Upper lobe of left lung (tissue), 6 donors: ENCODE measurements at places on chromosomes 2 and 18. TPM values are rescaled to one million over a fixed set of nuclear protein-coding genes. Genes with fewer than 3 reads are reported as not detected.
A peak's percentile ranks its signal among the peaks of the same experiment; 100 is the strongest.

Gene EHD3
- 3.7 TPM for total RNA-seq

Gene PPP1R7
- 66.4 TPM for total RNA-seq

Gene RTP5
- total RNA-seq = 0.69 TPM

Gene CCBE1
- 14.1 TPM for total RNA-seq

Gene MOGAT1
- 1.0 TPM for total RNA-seq

Gene HRH4
- total RNA-seq = not detected

Gene CNRIP1
- 14.1 TPM for total RNA-seq

DNA sequence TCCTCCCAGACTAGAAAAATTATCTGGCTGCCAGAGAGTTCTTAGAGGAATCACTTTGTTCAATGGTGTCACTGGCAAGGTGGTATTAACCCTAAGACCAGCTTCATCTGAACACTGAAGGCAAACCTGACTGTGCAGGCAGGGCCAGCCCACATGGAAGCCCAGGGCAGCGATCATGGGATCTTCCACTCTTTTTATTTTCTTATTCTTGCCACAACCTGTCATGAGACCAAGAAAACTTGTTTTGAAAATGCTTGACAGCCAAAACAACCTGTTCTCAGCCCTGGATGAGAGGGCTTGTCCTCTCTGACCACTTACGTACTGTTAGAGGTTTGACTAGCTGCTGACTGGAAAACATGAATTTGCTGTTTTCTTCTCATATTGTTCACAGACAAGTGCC is 75.3 kb upstream of the FOSL2 start:
- no peak overlapping the region for H3K4me3 ChIP-seq
- no peaks in the 10 kb centered on the region for H3K4me1 ChIP-seq
- DNase-seq = no peak
- H3K36me3 ChIP-seq = peaks cover 5% of the 10 kb centered on the region
- no peak overlapping the region for H3K27ac ChIP-seq

DNA sequence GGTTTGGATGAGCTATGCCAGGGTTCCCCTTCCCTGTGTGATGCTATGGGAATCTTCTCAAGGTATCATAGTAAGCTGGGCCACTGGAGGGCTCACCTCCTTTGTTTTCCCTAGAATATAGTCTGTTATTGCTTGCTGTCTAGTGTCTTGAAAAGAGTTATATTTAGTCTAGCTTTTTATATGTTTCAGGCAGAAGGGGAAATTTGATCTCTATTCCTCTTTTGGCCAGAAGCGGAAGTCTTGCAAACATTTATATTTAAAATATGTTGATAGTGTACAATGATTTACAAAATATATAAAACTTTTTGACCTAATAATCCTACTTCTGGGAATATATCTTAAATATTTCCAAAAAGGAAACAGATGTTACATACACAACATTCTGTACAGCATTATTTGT is 260.7 kb downstream of the FHOD3 start:
- H3K4me1 ChIP-seq = no peaks in the 10 kb centered on the region
- H3K27me3 ChIP-seq = no peaks in the 10 kb centered on the region
- H3K36me3 ChIP-seq = no peaks in the 10 kb centered on the region
- no peak overlapping the region for H3K27ac ChIP-seq
- DNase-seq = no peak

DNA sequence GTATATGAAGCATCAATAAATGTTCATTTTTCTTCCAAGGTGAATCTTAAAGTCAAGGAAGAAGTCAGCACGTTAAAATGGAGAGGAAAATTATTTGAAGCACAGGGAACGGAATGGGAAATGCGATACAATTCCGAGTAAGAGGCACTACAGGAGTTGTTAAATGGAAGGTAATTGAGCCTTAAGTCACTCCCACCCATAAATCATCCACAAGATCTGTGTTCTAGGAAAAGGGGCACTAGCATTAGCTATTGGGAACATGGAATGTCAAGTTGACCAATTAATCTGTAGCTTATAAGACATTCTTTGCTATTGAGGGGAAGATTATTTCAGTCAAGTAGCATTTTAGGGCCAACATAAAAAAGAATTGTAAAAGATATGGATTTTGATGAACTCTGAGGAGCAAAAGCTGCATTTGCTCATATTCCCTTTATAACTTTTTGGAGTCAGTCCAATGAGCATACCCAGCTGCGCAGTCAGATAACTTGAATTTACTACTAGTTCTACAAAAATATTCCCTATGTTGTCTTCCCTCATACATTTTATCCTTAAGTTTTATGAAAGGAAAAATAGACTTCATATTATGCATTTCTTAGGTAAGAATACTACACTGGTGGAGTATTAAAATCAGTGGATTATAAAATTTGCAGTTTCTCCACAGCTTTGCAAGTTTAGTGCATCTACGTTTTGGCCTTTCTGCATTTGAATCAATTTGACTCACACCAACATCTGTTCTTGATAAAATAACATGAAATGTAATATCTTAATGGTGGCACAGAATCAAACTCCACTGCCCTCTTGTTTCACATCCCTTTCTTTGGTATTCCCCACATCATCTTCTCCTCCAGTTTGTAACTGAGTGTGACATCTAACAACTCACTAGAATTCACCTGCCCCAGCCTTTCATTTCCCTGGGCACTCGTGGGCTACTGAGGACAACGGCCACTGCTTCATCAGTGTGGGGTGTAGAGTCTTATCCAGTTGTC is 95.6 kb downstream of the SP3 start:
- H3K4me1 ChIP-seq = no peaks in the 10 kb centered on the region
- no peak overlapping the region for H3K27ac ChIP-seq
- no peaks in the 10 kb centered on the region for H3K36me3 ChIP-seq
- no peaks in the 10 kb centered on the region for H3K27me3 ChIP-seq
- no peak for DNase-seq
- H3K4me3 ChIP-seq = no peak overlapping the region

DNA sequence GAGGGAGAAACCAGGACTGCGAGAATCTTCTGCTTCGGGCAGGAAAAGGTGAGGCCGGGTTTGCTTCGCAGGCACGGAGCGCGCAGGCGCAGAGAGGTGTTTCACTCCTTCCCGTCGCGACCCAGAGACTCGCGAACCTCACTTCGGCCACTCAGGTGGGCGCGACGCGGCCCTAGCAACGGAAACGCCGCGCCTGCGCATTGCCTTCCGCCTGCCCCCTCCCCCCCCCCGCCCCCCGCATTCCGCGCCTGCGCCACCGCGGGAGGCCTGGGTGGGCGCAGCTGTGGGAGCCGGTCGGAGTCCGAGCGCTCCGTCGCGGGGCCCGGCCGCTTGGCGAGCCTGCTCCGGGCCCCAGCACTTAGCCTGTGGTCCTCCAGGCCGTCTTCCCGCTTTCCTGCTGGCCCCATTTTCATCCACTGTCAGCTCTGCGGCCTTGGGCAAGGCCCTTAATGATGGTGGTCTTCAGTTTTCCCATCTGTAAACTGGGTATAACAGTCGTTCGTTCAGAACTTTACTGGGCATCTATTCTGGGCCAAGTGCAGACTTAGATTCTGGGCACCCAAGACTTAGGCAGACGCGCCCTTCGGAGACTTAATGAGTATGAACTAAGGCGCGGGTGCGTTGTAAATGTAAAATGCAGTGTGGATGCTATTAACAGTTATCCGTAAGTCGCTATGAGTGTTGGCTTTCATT is 62.1 kb upstream of the ACKR3 start:
- peak; percentile 90 for DNase-seq
- no peaks in the 10 kb centered on the region for H3K27me3 ChIP-seq
- no peaks in the 10 kb centered on the region for H3K4me1 ChIP-seq
- H3K36me3 ChIP-seq = no peaks in the 10 kb centered on the region
- peak overlapping the region; percentile 51 for H3K4me3 ChIP-seq

GRCh38 chr2:165700531-165700930 is 93.5 kb downstream of the GALNT3 start:
- no peaks in the 10 kb centered on the region for H3K36me3 ChIP-seq
- no peak overlapping the region for H3K4me3 ChIP-seq
- H3K27me3 ChIP-seq = no peaks in the 10 kb centered on the region
- no peaks in the 10 kb centered on the region for H3K4me1 ChIP-seq
- no peak overlapping the region for H3K27ac ChIP-seq

GRCh38 chr2:202278944-202279343 is 13.4 kb downstream of the NOP58 start:
- no peak for DNase-seq
- H3K27me3 ChIP-seq = no peaks in the 10 kb centered on the region
- peaks cover 40% of the 10 kb centered on the region for H3K36me3 ChIP-seq
- H3K4me3 ChIP-seq = no peak overlapping the region

- DNase-seq = peak; percentile 86
- no peaks in the 10 kb centered on the region for H3K36me3 ChIP-seq
- H3K4me3 ChIP-seq = peak overlapping the region; percentile 12
- H3K27ac ChIP-seq = no peak overlapping the region
- H3K4me1 ChIP-seq = peaks cover 3% of the 10 kb centered on the region
Observed at GRCh38 chr18:596288-596881, 403 bp upstream of the CLUL1 start.

DNA sequence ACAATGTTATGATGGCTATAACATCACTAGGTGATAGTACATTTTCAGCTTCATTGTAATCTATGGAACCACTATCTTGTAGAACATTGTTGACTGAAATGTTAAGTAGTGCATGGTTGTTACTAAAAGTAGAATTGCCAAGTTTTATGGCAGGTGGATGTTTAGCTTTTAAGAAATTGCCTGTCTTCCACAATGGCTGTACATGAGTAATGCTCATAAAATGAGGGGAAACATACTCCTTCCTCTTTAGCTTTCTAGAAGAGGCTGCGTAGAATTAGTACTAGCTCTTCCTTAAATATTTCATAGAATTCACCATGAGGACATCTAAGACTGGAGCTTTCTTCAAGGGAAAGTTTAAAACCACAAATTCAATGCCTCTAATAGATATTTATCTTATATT is 161.0 kb downstream of the TPGS2 start:
- no peaks in the 10 kb centered on the region for H3K27me3 ChIP-seq
- no peaks in the 10 kb centered on the region for H3K36me3 ChIP-seq
- H3K4me1 ChIP-seq = no peaks in the 10 kb centered on the region
- no peak overlapping the region for H3K4me3 ChIP-seq
- no peak for DNase-seq
- H3K27ac ChIP-seq = no peak overlapping the region

DNA sequence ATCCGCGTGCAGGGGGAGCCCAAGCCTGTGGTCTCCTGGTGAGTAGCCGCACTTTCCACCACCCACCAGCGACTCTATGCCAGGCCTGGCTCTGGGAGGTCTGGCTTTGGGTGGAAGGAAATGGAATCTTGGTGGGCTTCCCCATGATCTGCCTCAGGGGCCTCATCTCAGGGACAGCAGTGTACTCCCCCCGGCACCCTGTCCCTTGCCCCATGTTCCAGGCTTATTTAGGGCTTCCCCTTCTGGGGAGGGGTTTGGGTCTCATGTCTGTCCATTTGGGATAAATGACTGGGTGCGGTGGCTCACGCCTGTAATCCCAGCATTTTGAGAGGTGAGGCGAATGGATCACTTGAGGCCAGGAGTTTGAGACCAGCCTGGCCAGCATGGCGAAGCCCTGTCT is 27.7 kb downstream of the SPEG start:
- no peaks in the 10 kb centered on the region for H3K36me3 ChIP-seq
- H3K27me3 ChIP-seq = no peaks in the 10 kb centered on the region
- DNase-seq = no peak
- H3K4me3 ChIP-seq = no peak overlapping the region
- no peak overlapping the region for H3K27ac ChIP-seq
- no peaks in the 10 kb centered on the region for H3K4me1 ChIP-seq

DNA sequence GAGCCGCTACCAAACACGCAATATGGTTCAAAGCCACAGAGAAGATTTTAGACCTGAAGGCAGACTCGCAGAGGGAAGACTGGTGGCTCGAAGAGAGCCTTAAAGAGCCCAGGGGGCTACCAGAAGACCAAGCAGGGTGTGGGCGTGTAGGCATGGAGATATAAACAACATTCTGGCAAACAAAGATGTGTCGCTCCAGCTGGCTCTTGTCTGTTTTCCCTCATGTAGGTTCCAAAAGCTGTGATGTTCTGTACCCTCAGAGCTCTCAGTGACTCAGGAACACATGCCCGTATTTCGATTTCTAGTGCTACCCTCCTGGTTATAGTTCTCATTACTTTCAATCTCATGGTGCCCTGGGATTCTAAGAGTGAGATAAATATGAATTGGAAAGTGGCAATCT is 44.5 kb downstream of the DOCK10 start:
- no peaks in the 10 kb centered on the region for H3K36me3 ChIP-seq
- DNase-seq = no peak

DNA sequence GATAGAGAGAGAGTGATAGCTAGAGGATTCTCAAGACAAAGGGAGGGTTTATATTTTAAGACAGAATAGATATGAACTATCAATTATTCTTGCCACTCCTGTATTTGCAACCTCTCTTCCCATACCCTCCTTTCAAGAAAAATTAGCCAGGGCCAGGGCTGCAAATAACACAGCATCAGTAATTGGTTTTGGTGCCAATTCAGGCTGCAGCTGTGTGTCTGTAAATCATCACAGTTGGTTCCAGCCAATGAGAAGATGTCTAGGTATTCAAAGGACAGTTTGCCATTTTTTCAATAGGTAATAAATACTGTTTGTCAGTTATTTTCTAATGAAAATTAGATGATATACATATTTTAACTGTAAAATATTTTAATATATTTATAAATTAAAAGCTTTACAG is 73.5 kb downstream of the WDPCP start:
- no peaks in the 10 kb centered on the region for H3K36me3 ChIP-seq
- H3K4me1 ChIP-seq = no peaks in the 10 kb centered on the region
- no peak overlapping the region for H3K4me3 ChIP-seq
- H3K27me3 ChIP-seq = no peaks in the 10 kb centered on the region
- DNase-seq = no peak
- H3K27ac ChIP-seq = no peak overlapping the region

GRCh38 chr2:206198677-206199076 is 39.0 kb downstream of the EEF1B2 start:
- H3K4me3 ChIP-seq = no peak overlapping the region
- H3K36me3 ChIP-seq = no peaks in the 10 kb centered on the region
- H3K27ac ChIP-seq = no peak overlapping the region
- no peak for DNase-seq
- no peaks in the 10 kb centered on the region for H3K27me3 ChIP-seq
- H3K4me1 ChIP-seq = no peaks in the 10 kb centered on the region

- H3K4me1 ChIP-seq = peaks cover 26% of the 10 kb centered on the region
- no peaks in the 10 kb centered on the region for H3K27me3 ChIP-seq
- H3K27ac ChIP-seq = peak overlapping the region; percentile 92
- H3K4me3 ChIP-seq = peak overlapping the region; percentile 88
- H3K36me3 ChIP-seq = no peaks in the 10 kb centered on the region
- DNase-seq = no peak
Observed at GRCh38 chr2:171921970-171922229, 361 bp upstream of the HAT1 start.

DNA sequence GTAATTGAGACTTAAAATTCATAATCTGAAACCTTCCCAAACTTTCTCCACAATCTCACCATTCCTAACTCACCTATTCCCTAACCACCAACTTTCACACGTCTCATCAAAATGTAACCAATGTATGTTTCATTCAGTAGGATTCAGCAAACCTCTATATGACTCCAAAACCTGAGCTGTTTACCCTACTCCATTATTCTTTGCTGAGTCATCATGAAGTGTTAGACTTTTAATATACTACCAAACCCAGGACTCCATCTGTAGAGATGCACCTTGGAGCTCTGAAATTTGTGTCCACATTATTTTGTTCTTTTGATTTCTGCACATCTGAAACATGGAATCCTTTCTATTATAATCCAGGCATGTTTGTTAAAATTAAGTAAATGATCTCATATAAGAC is 727.0 kb upstream of the PIK3C3 start:
- H3K27ac ChIP-seq = no peak overlapping the region
- no peaks in the 10 kb centered on the region for H3K4me1 ChIP-seq
- H3K4me3 ChIP-seq = no peak overlapping the region

GRCh38 chr2:9174771-9175437 is 31.7 kb upstream of the ASAP2 start:
- peak overlapping the region; percentile 33 for H3K27ac ChIP-seq
- H3K4me1 ChIP-seq = peaks cover 36% of the 10 kb centered on the region
- DNase-seq = no peak
- no peaks in the 10 kb centered on the region for H3K36me3 ChIP-seq
